Suprapubic skin (tissue), 4 donors: ENCODE measurements at places on chromosomes 1 and 21.
A peak's percentile ranks its signal among the peaks of the same experiment; 100 is the strongest.

GRCh38 chr1:225746361-225747179 lies 31.1 kb upstream of the SRP9 start:
- peaks cover 51% of the 10 kb centered on the region for H3K4me1 ChIP-seq
- H3K27me3 ChIP-seq, result no peaks in the 10 kb centered on the region
- DNase-seq, result peak; percentile 82
- peak overlapping the region; percentile 45 for H3K4me3 ChIP-seq
- H3K27ac ChIP-seq, result peak overlapping the region; percentile 90

- H3K27me3 ChIP-seq, result no peaks in the 10 kb centered on the region
- H3K36me3 ChIP-seq, result peaks cover 78% of the 10 kb centered on the region
- H3K4me3 ChIP-seq, result no peak overlapping the region
Observed at GRCh38 chr1:27300341-27301051, 21.5 kb upstream of the TMEM222 start.

GRCh38 chr1:148333875-148334338 lies 149.2 kb downstream of the PPIAL4G start:
- peaks cover 19% of the 10 kb centered on the region for H3K4me1 ChIP-seq
- no peaks in the 10 kb centered on the region for H3K36me3 ChIP-seq
- peak overlapping the region; percentile 84 for H3K27ac ChIP-seq
- DNase-seq, result no peak
- peak overlapping the region; percentile 54 for H3K4me3 ChIP-seq
- peaks cover 14% of the 10 kb centered on the region for H3K27me3 ChIP-seq

DNA sequence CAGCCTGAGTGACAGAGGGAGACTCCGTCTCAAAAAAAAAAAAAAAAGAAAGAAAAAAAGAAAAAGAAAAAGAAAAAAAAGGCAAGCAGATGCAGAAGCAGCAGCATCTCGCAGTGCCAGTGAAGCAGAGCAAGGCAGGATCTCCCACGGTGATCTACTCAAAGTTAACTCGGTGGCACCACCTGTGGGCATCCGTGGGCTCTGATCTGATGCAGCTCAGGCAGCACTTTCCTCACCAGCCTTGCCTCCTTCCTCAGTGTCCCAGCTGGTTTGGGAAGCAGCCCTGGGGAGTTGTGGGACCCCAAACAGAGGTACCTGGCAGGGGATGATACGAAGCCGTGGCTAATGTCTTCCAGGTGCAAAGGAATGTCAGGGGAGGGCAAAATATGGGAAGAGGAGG lies 104.3 kb upstream of the KRTAP19-8 start:
- H3K4me3 ChIP-seq, result no peak overlapping the region
- no peaks in the 10 kb centered on the region for H3K27me3 ChIP-seq
- H3K27ac ChIP-seq, result no peak overlapping the region
- H3K36me3 ChIP-seq, result peaks cover 5% of the 10 kb centered on the region

- DNase-seq, result no peak
- no peak overlapping the region for H3K4me3 ChIP-seq
- H3K4me1 ChIP-seq, result no peaks in the 10 kb centered on the region
Observed at GRCh38 chr1:96425382-96426129, 296.0 kb upstream of the PTBP2 start.

- H3K4me3 ChIP-seq, result no peak overlapping the region
- H3K27me3 ChIP-seq, result no peaks in the 10 kb centered on the region
- no peak for DNase-seq
- no peaks in the 10 kb centered on the region for H3K36me3 ChIP-seq
- H3K4me1 ChIP-seq, result no peaks in the 10 kb centered on the region
Observed at GRCh38 chr1:107867422-107867821, 97.6 kb downstream of the VAV3 start.

GRCh38 chr1:156727926-156728598 lies at the start of gene METTL25B:
Gene METTL25B, plus strand, starts transcription at chr1:156728469. Its CDS starts 636 bp downstream, at chr1:156729105.
- peak within 1 kb of the TSS; percentile 93 for H3K4me3 ChIP-seq
- H3K36me3 ChIP-seq, result peaks cover 30% of the 10 kb centered on the region
- H3K27me3 ChIP-seq, result no peaks in the 10 kb centered on the region
- H3K27ac ChIP-seq, result peak within 1 kb of the TSS; percentile 99

DNA sequence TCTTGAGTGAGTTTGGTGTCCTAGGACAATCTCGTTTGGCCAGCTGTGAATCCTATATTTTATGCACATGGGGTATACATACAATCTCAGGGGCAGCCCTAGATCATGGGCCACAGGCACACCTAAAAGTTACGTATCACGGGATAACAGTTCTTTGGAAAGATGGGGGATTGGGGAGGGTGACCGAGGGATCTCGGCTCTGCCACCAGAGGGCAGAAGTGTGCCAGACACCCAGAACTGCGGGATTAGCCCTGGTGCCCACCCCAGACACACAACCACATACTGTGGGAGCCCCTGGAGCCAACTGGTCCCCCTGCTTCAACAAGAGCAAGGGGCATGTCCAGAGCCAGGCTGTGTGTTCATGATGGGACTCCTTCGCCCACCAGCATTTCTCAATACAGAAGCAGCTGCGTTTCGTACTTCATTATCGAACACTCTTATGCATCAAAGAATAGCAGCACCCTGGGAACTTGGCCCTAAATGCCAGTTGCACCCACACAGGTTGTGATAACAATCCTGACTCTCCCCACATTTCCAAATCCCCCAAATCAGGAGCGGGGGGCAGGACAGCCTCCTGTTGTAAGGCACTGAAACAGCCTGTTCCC lies 37.4 kb downstream of the TMCO4 start:
- no peak overlapping the region for H3K27ac ChIP-seq
- no peak for DNase-seq
- no peak overlapping the region for H3K4me3 ChIP-seq
- H3K27me3 ChIP-seq, result no peaks in the 10 kb centered on the region

- DNase-seq, result no peak
- no peak overlapping the region for H3K4me3 ChIP-seq
- H3K4me1 ChIP-seq, result no peaks in the 10 kb centered on the region
- H3K27me3 ChIP-seq, result peaks cover 4% of the 10 kb centered on the region
Observed at GRCh38 chr1:44576456-44577150, 97.7 kb downstream of the TMEM53 start.

DNA sequence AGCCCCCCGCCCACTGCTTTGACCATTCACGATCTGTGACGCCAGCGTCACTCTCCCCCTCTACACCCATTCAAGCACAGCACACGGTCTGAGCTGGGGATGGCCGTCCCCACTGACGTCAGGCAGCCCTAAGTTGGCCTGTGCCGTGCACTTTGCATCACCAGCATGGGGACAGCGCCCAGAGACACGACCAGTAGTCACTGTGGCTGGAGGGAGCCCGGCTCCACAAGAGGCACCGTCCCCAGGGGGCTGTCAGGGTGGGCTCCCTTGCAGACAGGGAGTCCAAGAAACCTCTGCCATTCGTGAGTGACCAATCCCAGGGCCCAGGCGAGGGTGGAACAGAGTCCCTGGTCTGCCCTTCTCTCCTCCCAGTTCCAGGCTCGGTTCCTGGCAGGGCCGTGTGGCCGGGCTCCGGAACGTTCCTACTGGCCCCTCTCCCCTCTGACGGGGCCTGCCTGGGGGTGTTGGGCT lies 2.3 kb downstream of the KRTAP10-8 start:
- H3K4me3 ChIP-seq, result no peak overlapping the region
- no peaks in the 10 kb centered on the region for H3K4me1 ChIP-seq
- no peaks in the 10 kb centered on the region for H3K36me3 ChIP-seq
- H3K27ac ChIP-seq, result no peak overlapping the region
